ENCODE measurements at places on chromosomes 1 and 21.

DNA sequence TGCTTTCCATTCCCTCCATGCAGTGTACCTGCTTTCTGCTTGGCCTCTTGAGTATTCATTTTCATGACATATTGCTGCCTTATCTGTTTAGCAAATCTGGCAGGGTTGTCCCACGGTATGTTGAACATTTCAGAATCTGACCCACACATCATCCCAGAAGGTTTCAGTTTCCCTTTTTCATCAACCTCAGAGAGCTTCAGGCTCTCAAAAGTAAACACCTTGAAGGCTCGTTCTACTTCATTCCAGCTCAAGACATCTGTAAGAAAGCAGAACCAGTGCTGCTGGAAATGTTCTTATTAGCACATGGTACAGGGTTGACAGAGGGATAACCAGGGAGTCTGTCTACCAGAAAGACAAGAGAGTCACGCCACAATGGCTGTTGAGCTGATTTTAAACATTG, 103.6 kb downstream of the SPAG17 start:
- DNase-seq = no peak

- no peak for DNase-seq
Observed at GRCh38 chr21:45373991-45374816, 30.8 kb upstream of the COL18A1 start.

GRCh38 chr1:52080014-52080415, 23.9 kb downstream of the BTF3L4 start:
- no peak for DNase-seq

- DNase-seq = no peak
Observed at GRCh38 chr1:227562037-227562436, 1.3 kb upstream of the ZNF678 start.

- DNase-seq = no peak
Observed at GRCh38 chr1:76106251-76106650, 31.7 kb downstream of the ST6GALNAC3 start.

GRCh38 chr1:23522244-23522982, 8.6 kb downstream of the E2F2 start:
- DNase-seq = peak; percentile 92

DNA sequence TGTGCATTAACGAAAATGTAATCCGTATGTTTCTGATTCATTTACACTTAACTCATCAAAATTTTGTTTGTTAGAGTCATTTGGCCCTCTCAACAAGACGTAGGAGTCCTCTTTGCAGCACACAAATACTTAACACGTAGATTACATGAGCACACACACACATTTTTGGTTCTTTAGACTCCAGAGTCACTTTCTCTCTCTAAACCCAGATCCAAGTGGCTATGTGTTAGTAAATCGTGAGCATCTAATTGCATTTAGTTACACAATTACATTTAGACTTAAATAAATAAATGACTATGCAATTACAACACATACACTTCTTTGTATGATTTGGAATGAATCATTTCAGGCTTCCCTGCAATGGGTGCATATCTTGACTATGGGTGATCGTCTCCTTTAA, 109.0 kb upstream of the GREM2 start:
- DNase-seq = no peak

DNA sequence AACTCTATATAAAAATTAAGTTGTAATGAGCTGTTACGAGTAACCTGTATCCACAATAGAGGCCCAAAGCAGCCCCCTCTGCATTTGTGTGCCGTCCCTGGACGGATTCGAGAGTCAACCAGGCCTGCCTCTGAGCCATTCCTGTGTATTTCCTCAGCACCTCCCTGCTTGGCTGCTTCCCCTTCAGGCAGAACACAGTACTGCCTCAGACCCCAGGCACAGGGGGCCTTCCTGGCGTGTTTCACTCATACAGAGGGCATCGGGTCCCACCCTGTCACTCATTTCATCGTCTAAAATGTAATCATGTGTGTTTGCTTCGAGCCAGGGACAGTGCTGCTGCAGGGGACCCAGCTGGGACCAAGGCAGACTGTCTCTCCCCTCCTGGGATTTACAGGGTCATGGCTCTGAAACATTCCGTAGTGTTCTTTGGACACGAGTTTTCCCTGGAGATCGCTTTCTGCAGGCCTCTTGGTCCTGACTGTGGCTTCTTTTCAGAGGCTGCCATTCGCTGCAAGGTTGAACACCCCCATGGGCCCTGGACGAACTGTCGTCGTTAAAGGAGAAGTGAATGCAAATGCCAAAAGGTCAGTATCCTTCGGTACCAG, 19.4 kb downstream of the LGALS8 start:
- DNase-seq = no peak

- no peak for DNase-seq
Observed at GRCh38 chr1:158579733-158580132, at the start of gene OR10X1. TSS of gene OR10X1 (minus strand) at chr1:158579899. CDS start at chr1:158579899, 0 bp downstream.

DNA sequence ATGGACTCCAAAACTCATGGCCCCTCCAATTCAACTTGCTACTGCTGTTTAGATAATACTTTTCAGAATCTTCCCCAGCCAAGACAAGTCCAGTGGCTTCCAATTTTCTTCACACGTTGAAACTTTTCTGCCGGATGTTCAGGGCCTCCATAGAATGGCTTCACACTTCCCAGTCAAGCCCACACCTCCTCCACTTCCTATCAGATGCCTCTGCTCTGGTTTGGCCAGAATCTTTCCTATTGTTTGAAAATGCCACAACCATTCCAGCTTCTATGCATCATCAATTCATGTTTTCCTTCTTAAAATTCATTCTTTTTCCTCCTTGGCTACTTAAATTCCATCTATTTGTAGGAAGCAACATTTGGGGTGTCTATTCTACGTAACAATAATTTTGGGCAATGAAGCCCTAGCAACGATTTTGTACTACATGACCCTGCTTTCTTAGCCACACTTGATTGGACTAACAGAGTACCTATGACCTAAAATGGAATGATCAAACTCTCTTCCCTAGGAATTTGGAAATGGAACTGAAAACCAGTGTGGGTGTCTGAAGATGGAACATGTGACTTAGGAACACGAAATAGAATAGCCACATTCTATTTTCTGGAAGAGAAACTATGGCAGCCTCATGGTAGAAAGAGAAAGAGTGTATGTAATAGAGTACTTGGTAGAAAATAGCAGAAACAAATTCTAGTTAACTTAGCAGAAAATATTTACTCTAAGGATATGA, 74.1 kb upstream of the CNIH3 start:
- DNase-seq = no peak

DNA sequence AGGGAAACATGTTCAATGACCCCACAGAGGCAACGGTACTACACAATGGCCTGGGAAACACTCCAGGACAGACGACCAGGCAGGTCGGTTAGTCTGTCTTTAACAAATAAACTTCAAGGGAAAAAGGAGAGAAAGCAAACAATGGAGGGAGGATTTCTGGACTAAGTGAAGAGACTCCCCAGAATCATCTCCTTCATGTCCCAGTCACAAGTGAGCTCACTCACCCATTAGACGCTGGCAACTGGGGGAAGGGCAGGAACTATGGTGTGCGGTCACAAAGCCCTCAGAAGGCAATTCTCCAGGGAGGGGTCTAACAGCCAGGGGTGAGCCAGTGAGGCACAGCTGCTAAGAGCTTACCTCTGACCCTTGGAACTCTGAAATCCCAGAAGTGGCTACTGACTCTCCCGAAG, 55.7 kb upstream of the NADK start:
- DNase-seq = no peak

- no peak for DNase-seq
Observed at GRCh38 chr1:237888143-237888542, 2.6 kb downstream of the ZP4 start.

GRCh38 chr1:112788561-112788960, 73.4 kb upstream of the PPM1J start:
- no peak for DNase-seq

DNA sequence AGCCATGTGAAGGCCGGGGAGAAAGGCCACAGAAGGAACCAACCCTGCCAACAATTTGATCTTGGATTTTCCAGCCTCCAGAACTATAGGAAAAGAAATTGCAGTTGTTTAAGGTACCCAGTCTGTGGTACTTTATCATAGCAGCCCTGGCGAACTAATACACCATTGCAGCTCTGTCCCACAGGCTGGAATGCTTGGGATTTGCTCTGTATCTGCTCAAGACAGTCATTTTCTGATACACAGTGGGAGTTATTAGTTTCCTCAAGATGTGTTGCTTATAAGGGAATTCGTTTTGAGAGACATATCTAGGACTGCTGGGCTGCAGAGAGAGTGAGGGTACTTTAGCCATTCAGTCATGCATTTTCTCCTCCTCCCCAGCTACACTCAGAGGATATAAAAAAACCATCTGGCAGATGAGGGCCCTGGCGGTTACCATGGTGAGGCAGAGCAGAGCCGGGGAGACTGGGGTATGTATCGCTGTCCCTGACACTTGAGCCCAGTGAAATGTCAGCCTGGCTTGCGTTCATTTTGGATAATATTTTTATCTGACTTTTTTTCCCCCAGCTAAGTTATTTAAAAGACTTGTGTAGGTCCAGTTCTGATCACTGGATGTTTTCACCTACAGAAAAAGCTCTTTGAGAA, 104.6 kb downstream of the DIRAS3 start:
- no peak for DNase-seq

DNA sequence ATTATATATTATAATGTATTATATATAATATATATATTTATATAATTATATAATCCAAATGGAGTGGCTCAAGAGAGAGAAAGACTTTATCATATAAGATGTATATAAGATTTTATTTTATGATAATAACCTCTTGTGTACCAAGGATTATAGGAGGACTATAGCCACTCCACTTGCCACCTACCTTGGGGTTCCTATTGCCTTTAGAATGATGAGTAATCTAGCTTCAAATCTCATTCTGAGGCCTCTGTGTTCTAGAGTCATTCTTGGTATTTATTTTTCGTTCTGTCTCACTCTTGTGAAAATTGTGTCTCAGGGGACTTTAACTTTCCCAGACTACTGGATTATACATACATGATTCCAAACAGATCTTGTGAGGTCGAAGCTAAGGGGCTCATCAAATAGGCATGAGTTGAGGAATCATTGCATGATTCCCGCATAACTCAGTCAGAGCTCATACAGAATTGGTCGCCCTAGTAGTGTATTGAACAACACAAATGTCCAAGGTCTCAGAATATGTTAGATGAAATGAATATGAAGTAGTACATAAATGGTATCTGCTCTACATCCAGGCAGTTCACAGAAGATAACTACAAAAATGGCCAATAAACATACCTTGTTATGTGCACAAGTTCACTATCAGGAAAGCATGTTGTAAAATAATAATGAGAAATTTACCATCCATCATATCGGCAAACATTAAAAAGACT, 159.5 kb upstream of the RNPC3 start:
- no peak for DNase-seq

- no peak for DNase-seq
Observed at GRCh38 chr1:219774386-219774785, 154.0 kb downstream of the SLC30A10 start.

DNA sequence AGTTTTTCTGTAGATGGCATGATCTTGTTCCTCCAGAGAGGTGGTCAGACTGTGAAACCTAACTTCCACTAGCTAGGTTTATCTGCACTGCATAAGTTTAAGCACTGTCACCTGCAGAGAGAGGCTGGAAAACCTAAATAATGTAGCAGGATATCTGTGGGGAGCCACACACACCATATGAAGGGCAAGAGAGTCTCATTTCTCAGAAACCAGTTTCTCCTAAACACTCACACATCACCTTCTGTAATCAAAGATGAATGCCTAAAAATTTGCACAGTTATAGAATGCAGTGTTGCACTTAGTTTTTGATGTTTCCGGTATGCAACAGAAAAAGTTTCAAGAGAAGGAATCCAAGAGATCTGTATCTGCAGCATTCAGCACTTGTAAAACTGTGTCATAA, 654.6 kb downstream of the ADGRL2 start:
- no peak for DNase-seq

DNA sequence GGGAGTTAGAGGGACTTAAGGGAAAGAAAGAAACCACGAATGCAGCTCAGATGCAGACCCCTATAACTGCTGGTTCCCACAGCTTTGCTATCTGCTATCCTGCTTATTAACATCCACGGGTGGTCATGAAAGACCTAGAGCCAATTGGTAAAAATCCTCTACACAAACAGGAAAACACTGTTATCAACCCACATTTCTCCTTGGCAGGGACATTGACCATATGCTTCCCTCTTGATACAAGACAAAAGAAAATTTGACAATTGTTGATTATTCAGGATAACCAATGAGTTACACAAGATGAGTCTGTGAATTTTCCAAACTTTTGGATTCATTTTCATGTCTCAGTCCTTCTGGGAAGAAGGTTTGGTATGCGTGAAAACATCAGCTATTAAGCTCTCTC, 90.4 kb downstream of the TIAM1 start:
- DNase-seq = no peak

DNA sequence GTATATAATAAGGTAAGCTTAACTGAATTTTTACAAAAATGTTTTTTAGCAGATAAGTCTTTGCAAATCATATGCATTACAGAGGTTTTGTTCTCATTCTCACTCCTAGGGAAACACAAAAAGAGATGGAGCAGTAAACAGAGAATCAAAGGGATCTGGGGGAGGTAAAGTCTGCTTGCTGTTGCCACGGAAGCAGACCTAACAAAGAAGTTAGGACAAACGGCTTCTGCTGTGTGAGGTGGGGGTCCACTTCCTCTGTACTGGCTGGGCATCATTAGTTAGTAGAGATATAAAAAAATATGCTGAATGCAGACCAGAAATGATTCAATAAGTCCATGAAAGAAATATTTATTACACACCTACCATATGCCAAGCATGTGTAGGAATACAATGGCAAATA, 34.2 kb downstream of the GJA5 start:
- DNase-seq = no peak

GRCh38 chr1:113325022-113325421, 65.3 kb upstream of the MAGI3 start:
- no peak for DNase-seq

DNA sequence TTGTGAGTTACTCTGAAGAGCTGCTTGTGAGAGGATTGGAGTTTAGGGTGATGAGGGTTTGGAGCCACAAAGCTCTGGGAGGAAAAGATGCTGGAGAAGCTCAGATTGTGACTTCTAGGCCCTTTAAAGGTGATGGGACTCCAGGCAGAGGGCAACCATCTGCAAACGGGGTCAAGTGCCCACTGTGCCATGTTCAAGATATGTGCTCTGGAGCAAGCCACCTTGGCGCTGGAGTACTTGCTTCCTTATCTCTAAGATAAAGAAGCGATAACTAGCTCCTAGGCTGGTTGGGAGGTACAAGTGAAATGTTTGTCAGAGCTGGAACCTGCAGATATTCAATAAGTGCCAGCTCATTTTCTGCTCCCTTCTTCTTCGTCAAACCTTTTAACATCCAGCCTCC, 14.3 kb upstream of the FOXE3 start:
- DNase-seq = no peak

- DNase-seq = peak; percentile 17
Observed at GRCh38 chr1:180609643-180610555, 21.9 kb upstream of the XPR1 start.
